ENCODE measurements at places on chromosomes 16 and 17.

DNA sequence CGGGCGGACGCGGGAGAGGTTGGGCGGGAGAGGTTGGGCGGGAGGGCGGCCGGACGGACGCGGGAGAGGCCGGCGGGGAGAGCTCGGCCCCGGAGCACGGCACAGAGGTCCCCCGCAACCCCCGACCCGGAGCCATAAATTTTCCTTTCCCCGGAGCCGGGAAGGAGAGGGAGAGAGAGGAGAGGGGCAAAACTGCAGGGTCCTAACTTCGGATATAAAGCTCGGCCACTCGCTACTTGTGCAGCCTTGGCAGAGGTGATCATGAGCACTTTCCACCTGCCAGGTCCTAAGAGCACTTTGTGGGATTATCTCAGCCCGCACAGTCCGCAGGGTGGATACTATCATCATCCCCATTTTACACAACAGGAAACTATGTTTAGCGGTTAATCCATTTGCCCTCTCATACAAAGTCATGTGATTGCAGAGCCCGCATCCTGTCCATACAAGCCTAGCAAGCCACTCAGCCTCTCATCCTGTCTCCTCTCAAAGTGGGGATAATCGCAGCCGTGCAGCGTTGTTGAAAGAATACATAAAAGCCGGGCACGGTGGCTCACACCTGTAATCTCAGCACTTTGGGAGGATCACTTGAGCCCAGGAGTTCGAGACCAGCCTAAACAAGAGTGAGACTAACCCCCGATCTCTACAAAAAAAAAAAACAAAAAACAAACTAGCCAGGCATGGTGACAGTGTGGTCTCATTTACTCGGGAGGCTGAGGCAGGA, 780 bp upstream of the DCAKD start:
- DNase-seq: peak; percentile 30

DNA sequence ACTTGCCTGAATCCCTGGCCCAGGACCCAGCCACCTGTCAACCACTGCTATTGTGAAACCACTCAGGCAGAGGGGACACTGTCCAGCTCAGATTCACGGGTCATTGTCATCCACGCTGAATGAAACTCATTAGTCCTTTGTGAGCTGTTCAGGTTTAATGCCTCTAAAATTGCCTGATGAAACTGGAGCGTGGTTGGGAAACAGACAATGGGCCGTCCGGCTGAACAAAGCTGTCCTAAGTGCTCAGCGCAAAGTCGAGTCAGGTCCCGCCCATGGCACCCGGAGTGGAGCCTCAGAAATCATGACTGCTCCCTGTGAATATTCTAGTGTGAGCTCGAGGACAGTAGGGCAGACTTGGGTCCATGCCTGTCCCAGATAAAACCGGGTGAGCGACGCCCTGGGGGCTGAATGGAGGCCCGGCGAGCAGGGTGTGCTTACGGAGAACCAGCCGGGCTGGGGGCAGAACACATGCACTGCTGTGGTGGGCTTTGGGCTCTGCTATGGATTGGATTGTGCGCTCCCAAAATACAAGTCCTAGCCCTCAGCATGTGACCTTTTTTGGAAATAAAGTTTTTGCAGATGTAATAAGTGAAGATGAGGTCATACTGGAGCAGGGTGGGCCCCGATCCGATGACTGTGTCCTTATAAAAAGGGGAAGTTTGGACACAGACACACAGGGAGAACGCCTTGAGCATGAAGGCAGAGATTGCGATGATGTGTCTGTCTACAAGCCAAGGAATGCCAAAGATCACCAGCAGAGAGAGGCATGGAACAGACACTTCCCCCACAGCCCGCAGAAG, 12.9 kb upstream of the CMIP start:
- peak; percentile 95 for DNase-seq

- no peak for DNase-seq
Measured at GRCh38 chr16:54443352-54443751, 156.8 kb upstream of the IRX3 start.

GRCh38 chr17:76080768-76081287, 1.8 kb downstream of the ZACN start:
- no peak for DNase-seq

DNA sequence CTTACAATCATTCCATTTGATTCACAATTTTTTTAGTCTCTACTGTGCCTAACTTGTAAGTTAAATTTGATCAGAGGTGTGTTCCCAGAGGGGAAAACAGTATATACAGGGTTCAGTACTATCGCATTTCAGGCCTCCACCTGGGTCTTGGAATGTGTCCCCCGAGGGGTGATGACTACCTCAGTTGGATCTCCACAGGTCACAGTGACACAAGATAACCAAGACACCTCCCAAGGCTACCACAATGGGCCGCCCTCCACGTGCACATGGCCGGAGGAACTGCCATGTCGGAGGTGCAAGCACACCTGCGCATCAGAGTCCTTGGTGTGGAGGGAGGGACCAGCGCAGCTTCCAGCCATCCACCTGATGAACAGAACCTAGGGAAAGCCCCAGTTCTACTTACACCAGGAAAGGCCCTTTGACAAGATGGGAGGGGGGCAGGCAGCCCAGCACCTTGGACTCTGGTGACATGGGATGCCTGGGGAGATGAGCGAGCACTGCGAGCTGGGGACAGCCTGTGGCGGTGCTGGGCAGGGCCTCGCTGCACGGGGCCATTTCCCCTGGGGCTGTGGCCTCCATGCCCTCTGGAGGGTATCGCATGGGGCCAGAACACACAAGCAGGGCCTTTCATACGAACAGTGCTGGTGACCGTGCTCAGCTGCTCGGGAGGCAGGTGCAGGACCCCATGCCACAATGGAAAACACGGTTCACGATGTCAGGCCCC, 33.9 kb downstream of the PDIA2 start:
- DNase-seq: no peak

GRCh38 chr16:63426275-63426870, 1390.1 kb upstream of the CDH8 start:
- no peak for DNase-seq

DNA sequence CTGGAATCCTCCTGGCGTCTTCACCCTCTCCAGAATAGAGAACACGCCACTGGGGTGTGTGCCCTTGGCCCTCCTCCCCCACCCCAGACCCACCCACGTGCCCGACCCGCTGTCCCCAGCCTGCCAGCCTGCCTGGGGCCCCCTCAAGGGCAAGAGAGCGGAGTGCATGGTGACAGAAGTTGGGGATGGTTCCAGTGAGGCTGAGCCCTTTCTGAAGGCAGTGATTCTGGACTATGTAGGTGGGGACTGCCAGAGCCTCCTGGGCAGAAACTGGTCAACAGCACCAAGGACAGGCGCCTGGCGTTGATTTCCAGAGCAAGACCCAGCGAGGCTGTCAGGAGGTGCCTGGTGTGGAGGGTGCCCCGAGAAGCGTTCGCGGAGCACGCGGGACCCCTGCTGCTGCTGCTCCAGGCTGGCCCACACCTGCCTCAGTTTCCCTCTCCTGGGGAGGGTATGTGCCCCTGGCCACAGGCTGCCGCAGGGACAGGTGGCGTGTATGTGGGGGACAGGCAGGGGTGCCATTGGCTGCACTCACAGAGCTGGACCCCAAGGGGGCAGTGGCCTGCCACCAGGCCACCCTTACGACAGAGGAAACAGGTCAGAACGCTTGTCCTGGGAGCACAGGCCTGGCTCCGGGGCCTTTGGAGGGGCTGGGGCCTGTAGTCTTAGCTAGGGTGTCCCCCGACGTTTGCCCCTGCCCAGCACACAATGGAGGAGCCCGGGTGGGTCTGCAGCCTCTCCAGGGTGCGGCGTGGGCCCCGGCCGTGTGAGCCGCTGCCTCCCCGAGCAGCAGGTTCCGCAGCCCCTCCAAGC, 1.2 kb downstream of the SSTR5 start:
- DNase-seq: no peak

GRCh38 chr17:35129154-35129972, 7.9 kb downstream of the FNDC8 start:
- no peak for DNase-seq

- no peak for DNase-seq
Measured at GRCh38 chr17:78064708-78065107, 63.8 kb downstream of the TMC6 start.

GRCh38 chr16:22177968-22178930, 15.9 kb downstream of the SDR42E2 start:
- DNase-seq: no peak

GRCh38 chr17:47618410-47618809, 31.3 kb upstream of the KPNB1 start:
- peak; percentile 5 for DNase-seq

GRCh38 chr17:9169116-9169515, 147.8 kb downstream of the NTN1 start:
- DNase-seq: no peak

- DNase-seq: no peak
Measured at GRCh38 chr17:19470530-19471261, 59.7 kb downstream of the RNF112 start.

DNA sequence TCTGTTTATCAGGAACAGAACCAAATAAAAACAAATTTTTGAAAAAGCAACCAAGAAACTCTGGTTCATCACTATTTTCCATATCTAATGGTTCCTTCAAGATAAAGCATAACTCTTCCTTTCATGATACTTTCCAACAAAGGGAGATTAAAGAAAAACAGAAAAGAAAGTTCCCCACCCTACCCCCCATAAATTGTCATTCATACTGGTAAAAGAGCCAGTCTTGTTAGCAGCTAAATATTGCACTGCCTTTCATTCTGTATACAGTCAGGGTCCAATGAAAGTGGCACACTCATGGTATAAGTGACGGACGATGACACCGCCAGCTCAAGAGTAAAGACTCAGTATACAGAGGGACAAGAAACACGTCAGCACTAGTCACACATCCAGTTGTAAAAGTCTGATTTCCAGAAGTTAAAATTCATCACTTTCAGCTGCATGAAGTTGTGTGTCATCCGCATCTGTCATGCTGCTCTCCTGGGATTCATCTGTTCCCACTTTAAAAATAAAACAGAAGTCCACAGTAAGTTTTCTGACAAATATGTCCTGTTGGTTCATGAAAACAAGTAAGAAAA, 68.5 kb downstream of the CDC27 start:
- DNase-seq: no peak

GRCh38 chr17:62587554-62587953, 39.9 kb upstream of the MRC2 start:
- DNase-seq: no peak

GRCh38 chr16:56882077-56882800, 17.2 kb downstream of the SLC12A3 start:
- peak; percentile 37 for DNase-seq

DNA sequence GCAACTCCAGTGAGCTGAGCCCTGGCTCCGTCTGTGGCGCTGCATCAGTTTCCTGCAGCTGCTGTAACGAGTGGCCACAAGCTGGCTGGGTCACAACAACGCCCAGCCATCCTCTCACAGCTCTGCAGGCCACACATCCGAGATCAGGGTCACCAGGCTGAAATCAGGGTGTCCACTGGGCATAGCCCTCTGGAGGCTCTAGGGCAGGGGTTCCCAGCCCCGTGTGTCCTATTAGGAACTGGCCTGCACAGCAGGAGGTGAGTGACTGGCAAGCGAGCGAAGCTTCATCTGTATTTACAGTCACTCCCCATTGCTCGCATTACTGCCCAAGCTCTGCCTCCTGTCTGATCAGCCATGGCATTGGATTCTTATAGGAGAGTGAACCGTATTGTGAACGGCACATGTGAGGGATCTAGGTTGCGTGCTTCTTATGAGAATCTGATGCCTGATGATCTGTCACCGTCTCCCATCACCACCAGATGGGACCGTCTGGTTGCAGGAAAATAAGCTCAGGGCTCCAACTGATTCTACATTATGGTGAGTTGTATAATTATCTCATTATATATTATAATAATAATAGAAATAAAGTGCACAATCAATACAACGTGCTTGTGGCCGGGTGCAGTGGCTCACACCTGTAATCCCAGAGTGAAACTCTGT, 176.5 kb downstream of the SEC14L1 start:
- DNase-seq: no peak

GRCh38 chr17:80646328-80646727, 101.7 kb downstream of the RPTOR start:
- no peak for DNase-seq

- DNase-seq: no peak
Measured at GRCh38 chr17:7549401-7550055, 670 bp downstream of the TNFSF12 start.

DNA sequence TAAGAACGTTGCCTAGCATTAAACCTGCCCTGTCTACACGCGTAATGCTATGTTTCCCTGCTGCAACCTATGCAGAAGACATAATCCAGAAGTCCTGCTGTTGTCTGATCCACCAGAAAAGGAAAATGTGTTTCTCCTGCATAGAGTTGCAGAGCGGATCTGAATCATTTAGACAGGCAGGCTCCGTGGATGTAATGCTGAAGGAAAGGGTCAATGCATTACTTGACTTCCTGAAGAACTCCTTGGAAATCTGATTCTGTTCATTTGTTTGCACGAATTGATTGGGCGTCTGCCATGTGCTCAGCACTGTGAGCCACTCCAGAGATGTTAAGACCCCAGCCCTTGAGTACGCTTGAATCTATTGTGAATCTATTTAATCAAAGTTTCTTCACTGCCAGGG, 83.4 kb downstream of the FOXL1 start:
- DNase-seq: no peak

DNA sequence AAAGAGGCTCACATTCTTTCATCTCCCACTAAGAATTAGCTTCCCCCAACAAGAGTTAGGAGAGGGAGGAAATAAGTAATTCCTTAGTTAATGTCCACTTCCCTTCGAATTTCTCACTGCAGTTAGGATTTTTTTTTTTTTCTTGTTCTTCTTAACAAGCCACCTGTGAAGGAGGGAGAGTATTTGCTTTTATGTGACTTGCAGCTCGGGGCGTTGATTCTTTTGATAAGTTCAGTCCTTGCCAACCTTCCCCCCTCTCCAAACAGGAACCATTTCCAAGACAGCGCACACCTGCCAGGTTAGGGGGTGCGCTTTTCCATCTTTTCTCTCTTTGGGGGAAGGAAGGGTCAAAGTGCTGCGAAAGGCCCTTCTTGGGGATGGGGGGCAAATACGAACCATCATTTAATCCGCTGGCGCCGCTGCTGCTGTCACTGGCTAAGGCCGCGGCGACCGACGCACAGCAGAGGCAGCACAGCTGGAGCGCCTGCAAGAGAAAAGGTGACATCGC, 758 bp downstream of the ADAMTS18 start:
- DNase-seq: no peak

DNA sequence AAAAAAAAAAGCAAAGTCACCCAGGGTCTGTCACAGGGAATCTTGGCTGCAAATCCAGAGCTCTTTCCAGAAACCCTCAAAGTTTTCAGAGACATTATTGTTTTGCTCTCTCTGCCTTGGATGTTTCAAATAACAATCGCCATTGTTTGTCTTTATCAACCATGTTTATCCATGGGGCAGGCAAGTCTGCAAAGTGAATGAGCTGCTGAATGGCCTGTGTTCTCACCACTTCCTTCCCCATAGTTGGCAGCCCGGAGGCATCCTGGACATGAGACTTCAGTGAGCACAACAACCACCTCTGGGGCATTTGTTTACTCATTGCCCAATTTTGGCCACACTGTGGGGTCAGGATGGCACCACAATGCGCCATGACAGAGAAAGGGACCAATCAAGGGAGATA, 53.1 kb upstream of the USP7 start:
- no peak for DNase-seq

- DNase-seq: peak; percentile 81
Measured at GRCh38 chr16:24524855-24525677, 14.3 kb upstream of the RBBP6 start.

Measured in inflammatory macrophage (primary cell).